ENCODE measurements at places on chromosomes 6 and 20. TPM values are rescaled to one million over a fixed set of nuclear protein-coding genes. Genes with fewer than 3 reads are reported as not detected.

The SLC13A3 gene
- 0.03 TPM for total RNA-seq

The CST2 gene
- 1.6 TPM for total RNA-seq

The SIRPB1 gene
- total RNA-seq: 0.47 TPM

The BMP5 gene
- total RNA-seq: 0.01 TPM

The C20orf204 gene
- total RNA-seq: 0.29 TPM

The RGL2 gene
- 12.5 TPM for total RNA-seq

The PDE7B gene
- total RNA-seq: 1.1 TPM

The ZKSCAN4 gene
- total RNA-seq: 2.1 TPM

The HTR1E gene
- not detected for total RNA-seq

The CLIC5 gene
- total RNA-seq: not detected

The CCN6 gene
- total RNA-seq: not detected

The RARS2 gene
- total RNA-seq: 23.6 TPM

The ZDHHC14 gene
- 2.8 TPM for total RNA-seq

The FAM83B gene
- 0.03 TPM for total RNA-seq

The TULP4 gene
- total RNA-seq: 9.3 TPM

The THBD gene
- total RNA-seq: 110 TPM

The FAM110A gene
- total RNA-seq: 5.1 TPM

The TLDC2 gene
- not detected for total RNA-seq

The GSTA3 gene
- not detected for total RNA-seq

The PTPN1 gene
- total RNA-seq: 63.0 TPM

All from A549 treated with dexamethasone at 1 μM for 4 hours (cell line).